ENCODE measurements at places on chromosomes 16 and 17.

DNA sequence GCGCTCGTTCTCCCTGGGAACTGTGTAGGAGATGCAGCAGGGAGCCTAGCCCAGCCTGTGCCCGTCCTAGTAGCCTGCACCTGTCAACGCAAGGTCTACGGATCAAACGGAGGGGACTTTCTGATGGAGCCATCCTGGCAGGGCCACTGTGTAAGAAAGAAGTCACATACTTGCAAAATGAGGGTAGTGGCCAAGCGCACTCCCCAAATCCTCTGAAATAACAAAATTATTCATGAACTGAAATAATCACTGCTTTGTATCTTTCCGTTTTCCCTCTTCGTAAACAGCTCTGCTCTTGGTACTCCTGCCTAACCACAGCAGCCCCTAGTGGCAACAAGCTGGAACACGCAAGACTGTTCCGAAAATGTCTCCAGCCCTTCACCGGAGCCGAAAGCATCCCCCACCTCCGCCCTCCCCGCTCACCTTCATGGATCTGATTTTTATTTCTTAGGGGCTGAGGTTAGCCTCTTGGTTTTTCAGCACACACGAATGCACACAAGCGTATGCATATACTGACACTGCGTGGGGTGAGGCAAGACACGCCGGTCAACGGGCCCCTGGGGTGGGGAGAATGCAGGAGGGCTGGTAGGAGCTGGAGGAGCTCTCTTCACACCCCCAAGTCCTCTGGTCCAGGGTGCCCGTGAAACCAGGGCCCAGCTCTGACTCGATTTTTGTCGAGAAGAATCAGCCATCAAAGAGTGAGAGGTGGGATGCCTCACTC, 100.8 kb downstream of the ABCC12 start:
- peak; percentile 60 for DNase-seq

DNA sequence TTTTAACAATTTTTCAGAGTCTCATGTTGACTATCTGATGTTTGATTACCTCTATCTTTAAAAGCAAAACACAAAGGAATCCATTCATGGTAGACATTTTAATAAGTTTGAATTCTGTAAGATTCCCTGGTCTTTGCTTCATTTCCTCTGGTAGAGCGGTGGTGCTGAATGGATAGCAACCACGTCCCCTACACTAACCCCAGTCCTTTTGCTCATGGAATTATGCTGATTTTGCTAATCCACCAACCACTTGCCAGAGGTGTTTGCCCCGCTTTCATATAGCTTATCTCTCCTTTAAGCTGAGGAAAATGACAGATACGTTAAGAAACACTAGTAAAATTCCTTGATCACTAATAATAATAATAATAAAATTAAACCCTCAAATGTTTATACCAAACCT, 9.5 kb downstream of the KCNJ16 start:
- DNase-seq: no peak

- DNase-seq: no peak
Observed at GRCh38 chr17:5000237-5000639, 2.5 kb downstream of the KIF1C start.

- DNase-seq: no peak
Observed at GRCh38 chr17:62206550-62206949, 141.5 kb upstream of the MED13 start.

DNA sequence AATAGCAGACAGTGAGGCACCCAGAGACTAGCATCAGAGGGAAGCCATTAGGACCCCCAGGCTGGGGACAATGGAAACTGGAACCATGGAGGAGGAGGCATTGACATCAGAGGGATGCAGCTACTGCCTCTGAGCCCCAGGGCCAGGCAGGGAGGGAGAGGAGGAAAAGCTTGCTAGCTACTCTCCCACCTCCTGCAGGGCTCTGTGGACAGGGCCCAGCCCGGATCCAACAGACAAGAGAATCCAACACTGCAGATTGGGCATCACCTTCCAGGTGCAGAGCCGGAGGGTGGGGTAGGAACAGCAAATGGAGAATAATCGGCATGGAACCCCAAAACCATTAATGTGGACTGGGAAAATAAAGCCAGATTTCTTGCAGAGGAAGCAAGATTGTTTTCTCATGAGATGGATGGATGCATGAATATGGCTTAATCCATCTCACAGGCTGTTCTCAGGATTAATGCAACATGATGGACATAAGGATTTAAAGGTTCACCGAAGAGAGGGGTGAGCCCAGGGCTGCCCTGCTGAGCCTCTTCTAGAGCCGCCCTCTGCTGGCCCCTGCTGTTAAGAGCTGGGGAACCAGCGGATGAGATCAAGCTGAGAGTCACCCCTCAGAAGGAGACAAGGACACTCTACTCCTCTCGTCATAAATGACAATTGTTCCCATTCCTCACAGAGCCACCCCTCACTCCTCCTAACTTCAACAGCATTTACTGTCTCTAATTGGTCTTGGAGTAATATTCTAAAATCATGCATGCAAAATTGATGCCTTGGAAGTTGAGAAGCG, 48.8 kb downstream of the DNAH3 start:
- DNase-seq: no peak

GRCh38 chr17:82892899-82893565, 53.2 kb upstream of the ZNF750 start:
- no peak for DNase-seq

DNA sequence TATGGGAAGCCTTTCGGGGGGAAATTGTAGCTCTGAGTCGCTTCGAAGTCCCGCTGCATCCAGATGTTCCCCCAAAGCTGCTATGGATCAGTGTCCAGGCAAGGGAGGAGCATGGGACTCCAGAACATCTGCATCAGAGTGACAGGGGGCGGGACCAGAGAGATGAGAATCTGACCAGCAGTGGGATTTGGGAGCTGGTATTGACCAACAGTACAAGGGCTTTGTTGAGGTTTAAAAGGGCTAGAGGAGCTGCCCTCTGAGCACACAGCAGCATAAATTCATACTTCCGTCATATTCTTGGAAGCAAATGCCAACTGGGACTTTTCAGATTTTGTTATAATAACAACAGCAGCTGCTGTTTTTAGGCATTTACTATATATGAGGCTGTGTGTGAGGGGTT, 10.6 kb downstream of the RBFOX1 start:
- DNase-seq: no peak

- no peak for DNase-seq
Observed at GRCh38 chr16:68909099-68909733, 65.9 kb downstream of the TANGO6 start.

GRCh38 chr16:10402975-10403374, 17.1 kb downstream of the ATF7IP2 start:
- DNase-seq: no peak

DNA sequence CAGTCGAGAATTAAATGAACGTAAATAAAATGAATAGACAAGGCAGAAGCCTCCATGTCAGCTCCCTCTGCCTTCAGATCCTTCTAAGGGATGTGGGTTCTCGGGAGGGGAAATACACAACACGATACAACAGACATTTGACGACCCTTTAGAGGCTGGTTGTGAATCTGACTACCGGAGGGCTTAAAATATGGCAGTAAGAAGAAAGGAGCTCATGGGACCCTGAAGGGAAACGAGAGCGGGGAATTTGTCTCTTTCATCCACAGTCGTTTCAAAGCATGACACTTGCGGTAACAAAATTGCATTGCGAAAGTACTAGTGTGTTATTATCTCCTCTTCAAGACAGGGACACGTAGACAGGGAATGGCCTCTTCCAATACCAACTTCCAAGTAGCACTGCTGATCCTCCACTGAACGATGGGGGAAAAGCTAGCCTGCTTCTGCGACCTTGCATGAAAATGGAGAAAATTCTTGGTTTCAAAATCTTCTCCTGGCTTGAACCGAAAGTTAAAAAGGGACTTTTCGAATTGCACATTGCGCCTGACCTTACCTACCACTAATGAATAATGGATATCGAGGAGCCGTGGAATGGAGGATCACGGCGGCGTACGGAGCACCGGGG, 1.2 kb upstream of the TNRC6C start:
- no peak for DNase-seq

GRCh38 chr17:52202520-52203080, 44.1 kb upstream of the CA10 start:
- DNase-seq: no peak

DNA sequence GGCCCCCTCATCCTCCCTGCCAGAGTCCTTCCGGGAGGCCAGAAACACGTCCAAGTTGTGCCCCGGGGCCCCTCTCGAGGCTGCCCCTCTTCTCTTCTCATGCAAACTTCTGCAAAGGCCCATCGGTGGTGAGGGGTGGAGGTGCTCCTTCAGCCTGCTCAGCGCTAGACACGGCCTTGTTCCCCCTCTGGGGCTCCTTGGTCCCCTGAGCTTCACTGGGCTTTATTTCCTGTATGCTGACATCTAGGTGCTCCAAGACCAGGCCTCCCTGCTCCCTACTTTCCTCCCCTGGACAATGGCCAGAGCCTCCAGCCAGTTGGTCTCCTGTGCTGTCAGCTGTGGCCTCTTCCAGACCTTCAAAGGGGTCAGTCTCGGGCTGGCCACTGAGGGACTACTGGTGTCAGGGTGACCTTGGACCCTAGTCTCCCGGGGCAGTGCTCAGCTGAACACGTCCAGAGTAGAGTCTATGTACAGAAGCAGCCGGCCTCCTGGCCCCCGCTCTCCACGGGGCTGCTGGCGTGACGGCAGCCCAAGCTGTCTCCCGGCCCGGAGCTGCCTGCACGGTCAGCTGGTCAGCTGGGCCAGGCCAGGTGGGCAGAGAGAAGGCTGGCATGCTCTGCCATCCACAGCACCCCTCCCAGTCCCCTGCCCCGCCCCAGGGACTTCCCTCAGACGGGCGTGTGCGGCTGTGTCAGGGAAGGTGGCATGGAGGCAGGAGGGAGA, 1.7 kb upstream of the PRR35 start:
- DNase-seq: no peak

DNA sequence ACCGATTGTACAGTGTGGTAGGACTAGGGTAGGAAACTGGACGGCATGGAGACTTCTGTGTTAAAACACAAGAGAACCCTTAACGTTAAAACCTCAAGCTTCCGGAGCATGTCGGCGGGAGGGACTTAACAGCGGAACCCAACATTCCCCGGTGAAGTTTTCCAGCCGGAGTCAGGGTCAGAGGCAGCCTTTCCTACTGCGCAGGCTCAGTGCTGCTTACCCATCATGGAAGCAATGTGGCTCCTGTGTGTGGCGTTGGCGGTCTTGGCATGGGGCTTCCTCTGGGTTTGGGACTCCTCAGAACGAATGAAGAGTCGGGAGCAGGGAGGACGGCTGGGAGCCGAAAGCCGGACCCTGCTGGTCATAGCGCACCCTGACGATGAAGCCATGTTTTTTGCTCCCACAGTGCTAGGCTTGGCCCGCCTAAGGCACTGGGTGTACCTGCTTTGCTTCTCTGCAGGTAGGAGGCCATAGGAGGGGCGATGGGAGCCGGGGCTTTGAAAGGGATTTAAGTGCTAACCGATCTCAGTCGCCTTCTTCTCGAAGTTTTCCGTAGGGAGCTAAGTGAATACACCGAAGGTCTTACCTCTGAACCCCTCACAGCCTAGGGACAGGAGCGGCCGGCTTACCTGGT, at the start of gene PIGL:
Gene PIGL, plus strand, starts transcription at position 209 of the 634 bp plus-strand sequence. Its CDS starts 17 bp downstream, at position 226.
- DNase-seq: peak; percentile 74

- DNase-seq: peak; percentile 48
Observed at GRCh38 chr17:41697122-41697962, 8.7 kb downstream of the EIF1 start.

GRCh38 chr17:39027455-39028035, 60.3 kb upstream of the FBXO47 start:
- no peak for DNase-seq

DNA sequence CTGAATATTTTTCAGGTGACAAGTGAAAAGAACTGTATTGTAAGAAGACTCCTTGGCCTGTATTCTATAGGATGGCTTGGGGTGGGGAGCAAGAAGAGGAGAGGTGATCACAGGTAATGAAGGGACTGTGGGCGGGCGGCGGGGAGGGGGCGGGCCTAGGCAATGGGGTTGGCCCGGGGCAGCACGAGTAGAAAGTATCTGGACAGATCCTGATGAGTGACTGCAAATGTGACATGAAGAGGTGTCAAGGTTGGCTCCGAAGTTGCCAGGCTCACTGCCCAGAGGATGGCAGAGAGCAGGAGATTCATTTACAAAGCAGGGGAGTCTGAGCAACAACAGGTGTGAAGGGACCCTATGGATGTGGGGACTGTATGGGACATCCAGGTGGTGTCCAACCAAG, 10.8 kb upstream of the G6PC1 start:
- DNase-seq: no peak

GRCh38 chr16:54422569-54422978, 136.0 kb upstream of the IRX3 start:
- DNase-seq: no peak

DNA sequence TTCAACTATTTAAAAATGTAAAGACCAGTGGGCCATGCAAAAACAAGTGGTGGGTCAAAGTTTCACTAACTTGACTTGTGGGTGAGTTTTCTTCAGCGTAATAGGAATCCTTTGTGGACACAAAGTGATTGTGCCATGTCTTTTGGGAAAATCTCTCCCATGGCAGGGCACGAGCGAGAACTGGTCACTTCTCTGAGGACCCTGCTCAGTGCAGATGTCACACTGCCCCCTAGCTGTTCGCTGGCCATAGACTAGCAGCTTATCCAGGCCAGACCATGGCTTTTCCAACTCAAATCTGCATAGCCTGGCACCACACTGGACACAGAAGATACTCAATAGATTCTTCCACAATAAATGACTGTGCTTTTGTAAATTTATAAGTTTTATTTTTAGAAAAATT, 306.0 kb upstream of the CCL2 start:
- no peak for DNase-seq

GRCh38 chr16:31157136-31157535, 7.3 kb upstream of the PRSS36 start:
- DNase-seq: no peak

DNA sequence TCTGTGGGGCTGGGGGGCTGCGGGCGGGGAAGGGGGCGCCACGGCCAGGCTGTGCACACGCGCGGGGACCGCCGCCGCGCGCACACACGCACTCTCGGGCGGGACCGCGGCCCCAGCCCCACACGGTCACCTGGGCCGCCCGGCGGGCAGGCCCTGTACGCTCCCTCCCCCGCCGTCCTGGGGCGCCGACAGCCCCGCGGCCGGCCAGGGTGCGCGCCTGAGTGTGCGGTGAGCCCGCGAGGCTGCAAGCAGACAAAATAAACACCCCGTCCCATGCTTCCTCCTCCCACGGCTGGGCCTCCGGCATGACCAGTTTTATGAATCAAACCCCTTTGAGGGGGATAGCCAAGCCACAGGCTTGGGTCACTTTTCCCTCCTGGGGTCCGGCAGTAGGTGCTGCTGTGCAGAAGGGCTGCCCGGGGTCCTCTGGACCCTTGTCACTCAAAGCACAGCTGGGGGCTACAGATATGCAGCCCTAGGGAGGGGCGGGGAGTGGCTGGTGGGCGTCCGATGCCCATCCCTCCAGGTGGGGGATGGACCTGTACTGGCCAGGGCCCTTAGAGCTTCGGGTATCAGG, 441 bp downstream of the VASN start:
- DNase-seq: no peak

DNA sequence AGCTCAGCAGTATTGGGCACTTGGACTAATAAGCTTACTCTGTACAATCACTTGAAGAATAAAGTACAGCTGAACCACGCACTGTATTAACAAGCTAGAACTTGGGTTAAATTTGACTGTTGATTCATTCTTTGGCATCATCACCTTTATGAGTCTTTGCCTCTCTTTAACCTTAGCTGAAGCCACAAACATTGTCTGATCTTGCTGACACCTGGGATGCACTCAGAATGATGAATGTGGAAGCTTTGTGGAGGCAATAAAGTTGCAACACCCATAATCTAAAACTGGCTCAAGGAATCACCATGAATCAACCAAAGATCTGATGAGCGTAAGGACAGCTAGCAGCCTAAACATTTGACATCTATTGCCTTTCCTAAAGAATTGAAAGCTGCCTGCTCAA, 590.6 kb upstream of the SOX9 start:
- DNase-seq: no peak

GRCh38 chr17:50474523-50474922, 4.1 kb upstream of the RSAD1 start:
- no peak for DNase-seq

- DNase-seq: no peak
Observed at GRCh38 chr16:23934610-23935236, 98.9 kb downstream of the PRKCB start.

All from nucleus accumbens (tissue), 56 donors.